ENCODE measurements at places on chromosomes 2 and 18. TPM values are rescaled to one million over a fixed set of nuclear protein-coding genes. Genes with fewer than 3 reads are reported as not detected.

CCBE1 gene
- 8.3 TPM for total RNA-seq

SCYGR4 gene
- total RNA-seq = not detected

RAPGEF4 gene
- total RNA-seq = 0.15 TPM

TYMS gene
- total RNA-seq = 170 TPM

COBLL1 gene
- 4.1 TPM for total RNA-seq
